ENCODE measurements at places on chromosomes 11 and 22.

GRCh38 chr11:58924230-58924629 lies 15.1 kb upstream of the GLYATL1 start:
- no peak for DNase-seq

DNA sequence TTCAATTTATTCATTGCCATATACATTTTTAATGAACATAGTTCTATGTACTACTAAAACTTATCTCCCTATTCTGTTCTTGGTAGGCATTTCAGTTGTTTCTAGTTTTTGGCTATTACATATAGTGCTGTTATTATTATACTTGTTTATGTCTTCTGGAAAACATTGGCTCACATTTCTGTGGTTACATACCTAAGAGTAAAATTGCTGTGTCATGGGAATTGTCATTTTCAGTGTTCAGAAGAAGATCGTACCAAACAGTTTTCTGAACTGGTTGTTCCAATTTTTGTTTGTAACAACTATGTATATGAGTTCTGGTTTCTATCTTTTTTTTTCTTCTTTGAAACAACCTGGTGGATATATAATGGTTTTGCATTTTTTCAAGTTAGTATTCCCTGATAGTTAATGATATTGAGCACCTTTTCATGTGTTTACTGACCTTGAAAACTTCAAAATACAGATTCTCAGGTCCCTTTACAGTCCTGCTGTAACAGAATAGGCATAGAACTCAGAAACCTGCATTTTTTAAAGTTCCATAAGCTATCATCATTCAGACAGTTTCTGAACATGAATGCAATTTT lies 230.7 kb downstream of the JRKL start:
- no peak for DNase-seq

GRCh38 chr11:75532200-75533048 lies 6.7 kb upstream of the GDPD5 start:
- peak; percentile 75 for DNase-seq

GRCh38 chr11:33479231-33479630 lies 221.4 kb downstream of the C11orf91 start:
- DNase-seq: no peak

GRCh38 chr22:29308148-29308790 lies 1.8 kb downstream of the GAS2L1 start:
- no peak for DNase-seq

DNA sequence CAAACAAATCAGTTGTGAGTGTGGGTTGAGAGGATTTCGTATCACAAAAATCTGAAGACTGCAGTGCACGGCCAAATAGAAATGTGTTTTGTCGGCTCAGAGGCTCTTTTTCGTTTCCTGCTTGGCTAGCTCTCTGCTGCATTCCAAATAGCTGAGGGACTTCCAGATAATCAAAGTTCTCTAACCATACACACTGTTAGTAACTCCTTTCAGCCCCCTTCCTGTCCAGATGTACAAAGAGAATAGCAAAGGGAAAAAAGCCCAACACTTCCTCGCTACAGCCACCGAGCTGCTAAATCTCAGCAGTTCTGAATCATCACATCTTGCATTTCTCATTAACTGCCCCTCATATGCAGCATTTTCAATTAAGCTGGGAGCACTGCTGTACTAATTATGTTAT lies 203.1 kb downstream of the TENM4 start:
- DNase-seq: peak; percentile 67

GRCh38 chr22:33922349-33922681 lies 2.0 kb upstream of the LARGE1 start:
- DNase-seq: peak; percentile 44

- DNase-seq: no peak
Measured at GRCh38 chr11:7222619-7223018, 29.1 kb upstream of the SYT9 start.

GRCh38 chr11:132101881-132102280 lies 731.5 kb downstream of the NTM start:
- DNase-seq: peak; percentile 38

DNA sequence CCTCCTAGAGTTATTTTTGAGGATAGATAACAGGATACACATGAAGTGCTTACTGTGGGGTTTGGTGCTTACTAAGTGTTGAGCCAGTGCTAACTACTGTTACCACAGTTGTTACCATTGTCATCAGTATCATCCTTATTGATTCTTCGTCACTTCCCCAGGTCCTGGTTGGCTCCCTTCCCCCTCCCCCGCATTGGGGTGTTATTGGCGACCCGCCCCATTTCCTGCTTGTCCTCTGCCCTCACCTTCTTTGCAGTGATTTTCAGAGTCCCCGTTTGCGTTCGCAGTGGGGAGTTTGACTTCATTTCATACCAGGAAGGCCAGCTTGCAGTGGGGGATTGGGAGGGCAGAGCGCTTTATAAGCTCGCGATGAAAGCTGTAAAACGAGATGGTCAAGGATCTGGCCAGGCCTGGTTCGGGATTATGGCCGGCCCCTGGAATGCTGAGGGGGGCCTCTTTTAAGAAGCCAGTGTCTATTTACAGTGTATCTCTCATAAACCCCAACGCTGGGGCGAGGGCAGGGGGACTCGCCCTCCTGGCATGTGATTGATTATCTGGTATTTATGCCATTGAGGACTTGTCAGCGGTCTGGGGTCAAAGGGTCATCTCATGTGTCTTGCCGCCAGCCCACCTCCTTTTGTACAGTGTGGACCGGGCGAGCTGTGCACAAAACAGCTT lies 84.6 kb upstream of the NNMT start:
- no peak for DNase-seq

DNA sequence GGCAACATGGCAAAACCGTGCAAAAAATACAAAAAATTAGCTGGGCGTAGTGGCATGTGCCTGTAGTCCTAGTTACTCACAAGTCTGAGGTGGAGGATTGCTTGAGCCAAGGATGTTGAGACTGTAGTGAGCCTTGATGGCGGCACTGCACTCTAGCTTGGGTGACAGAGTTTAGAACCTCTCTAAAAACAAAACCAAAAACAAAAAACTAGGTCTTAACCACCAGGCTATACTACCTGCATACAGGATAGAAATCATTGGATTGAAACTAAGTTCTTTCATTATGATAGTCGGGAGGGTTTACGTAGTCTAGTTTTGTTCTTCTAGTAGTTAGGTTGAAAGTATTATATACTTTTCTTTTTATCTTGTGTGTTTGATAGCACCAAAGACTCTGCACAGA lies 5.8 kb downstream of the RNF214 start:
- DNase-seq: no peak

Data from AG08396 (cell line).